Peyer's patch (tissue), 4 donors: ENCODE measurements at places on chromosomes 5 and 9.

- no peak for DNase-seq
These were observed 24.4 kb upstream of the ANXA6 start for GRCh38 chr5:151181818-151182523.

GRCh38 chr5:6264394-6264793 is 114.0 kb downstream of the MED10 start:
- no peak for DNase-seq

GRCh38 chr9:95104581-95104960 is 212.9 kb downstream of the FANCC start:
- no peak for DNase-seq

DNA sequence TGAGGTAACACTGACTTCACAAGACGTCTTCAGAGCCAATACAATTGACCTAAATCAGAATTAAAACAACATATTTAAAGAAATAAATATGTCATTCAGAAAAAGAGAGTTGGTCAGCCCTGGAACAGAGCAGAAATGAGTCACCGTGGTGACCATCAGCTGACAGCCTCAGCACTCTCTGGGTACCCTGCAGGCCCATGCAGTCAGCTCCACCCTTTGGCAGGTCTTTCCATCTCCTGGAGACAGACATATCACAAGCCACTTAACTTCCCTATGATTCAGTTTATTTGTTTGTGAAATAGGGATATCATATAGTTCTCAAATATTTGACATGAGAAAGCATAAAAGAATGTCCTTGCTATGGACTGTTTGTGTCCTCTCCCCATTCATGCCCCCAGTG is 151.6 kb upstream of the MEF2C start:
- DNase-seq: no peak

DNA sequence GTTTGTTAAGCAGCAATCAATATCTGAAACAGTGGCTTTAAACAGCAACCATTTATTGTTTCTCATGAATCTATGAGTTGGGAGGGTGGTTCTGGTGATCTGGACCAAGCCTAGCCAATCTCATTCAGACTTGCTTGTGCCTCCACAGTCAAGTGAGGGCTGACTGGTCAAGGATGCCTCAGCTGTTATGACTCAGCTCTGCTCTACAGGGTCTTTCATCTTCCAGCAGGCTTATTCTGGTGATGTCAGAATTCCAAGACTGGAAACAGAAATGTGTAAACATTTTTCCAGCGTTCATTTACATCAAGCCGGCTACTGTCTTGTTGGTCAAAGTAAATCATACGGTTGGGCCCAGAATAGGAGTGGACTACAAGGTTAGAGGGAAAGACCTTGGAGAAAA is 2.5 kb upstream of the PIP5K1B start:
- DNase-seq: no peak

- DNase-seq: no peak
These were observed 449.2 kb upstream of the ACTBL2 start for GRCh38 chr5:57931807-57932206.

DNA sequence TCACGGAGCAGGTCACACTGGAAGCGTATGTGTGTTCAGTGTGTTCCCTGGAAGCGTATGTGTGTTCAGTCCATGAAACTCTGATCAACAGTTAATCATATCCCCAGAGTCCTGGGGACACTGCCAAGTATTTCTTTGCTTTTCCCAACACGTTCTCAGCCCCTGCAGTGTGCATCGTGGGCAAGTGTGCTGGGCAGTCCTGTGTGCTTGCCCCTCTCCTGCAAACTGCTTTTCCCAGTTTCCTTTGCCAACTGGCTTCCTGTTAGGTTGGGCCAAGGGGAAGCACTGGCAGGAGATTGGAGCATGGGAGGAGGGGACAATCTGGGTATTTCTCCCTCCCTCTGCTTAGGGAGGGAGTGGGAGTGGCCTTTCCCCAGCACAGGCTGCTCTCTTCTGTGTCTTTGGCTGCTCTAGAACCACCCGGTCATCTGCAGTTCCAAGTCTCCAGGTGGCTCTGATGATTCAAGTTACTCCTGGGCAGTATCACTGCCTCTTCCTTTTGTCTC is 36.8 kb upstream of the NEK6 start:
- DNase-seq: peak; percentile 62

DNA sequence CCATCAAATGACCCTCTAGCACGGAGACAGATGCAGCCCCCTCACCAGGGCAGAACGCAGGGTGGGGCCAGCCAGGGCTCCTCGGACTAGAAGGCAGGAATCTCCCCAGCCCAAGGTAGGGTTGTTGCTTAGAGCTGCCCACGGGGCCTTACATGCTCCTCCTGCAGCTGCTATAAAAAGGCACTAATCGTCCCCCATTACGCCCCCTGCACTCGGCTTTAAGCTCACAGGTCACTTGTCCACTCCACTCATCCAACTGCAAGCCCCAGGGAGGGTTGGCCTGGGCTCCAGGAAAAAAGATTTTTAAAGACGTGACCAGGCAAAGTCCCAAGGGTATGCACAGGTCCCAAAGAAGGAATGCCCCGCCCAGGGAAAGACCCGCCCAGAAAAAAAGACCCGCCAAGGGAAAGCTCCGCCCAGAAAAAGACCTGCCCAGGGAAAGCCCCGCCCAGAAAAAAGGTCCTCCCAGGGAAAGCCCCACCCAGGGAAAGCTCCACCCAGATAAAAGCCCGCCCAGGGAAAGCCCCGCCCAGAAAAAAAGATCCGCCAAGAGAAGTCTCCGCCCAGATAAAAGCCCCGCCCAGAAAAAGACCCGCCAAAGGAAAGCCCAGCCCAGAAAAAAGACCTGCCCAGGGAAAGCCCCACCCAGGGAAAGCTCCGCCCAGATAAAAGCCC is 11.1 kb downstream of the GRIN1 start:
- no peak for DNase-seq

DNA sequence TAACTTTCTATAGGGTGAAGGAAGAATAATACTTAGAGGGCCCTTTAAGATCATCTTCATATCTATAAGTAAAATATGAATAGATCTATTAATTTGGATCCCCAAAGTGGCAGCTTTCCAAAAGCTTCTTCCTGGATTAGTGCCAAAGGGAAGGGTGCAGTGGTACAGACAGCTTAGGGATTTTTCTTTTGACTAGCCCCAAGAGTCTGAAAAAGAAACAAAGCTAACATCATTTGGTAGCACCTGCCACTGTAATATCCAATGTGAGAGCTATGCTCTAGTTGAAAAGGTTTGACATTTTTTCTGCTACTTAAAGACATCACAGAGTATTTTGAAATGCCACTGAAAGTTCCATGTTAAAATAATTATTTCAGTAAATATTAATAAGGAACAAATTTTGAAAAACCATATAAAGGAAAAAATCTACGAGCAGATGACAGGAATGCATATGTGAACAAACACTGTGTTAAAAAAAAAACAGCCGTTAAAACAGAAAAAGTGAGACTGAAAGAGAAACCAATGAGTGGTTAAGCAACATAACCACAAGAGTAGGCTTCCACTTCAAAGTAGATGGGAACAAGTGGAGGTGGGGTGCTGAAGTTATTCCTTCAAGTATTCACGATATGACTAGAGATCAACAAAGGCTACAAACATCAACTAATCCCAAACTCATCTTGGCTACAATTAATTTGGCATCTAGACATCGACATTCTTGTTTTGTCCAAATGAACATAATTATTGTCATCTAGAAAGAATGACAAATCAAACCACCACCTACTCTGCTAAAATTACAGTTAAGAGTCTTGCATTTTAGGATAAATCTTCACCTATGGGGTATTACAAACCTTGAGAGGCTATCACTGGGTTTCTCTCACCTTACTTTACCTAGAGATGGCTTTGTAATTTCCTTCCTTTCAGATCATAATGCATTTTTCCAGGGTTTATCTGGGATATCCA is 137.5 kb downstream of the CPLANE1 start:
- DNase-seq: no peak

- no peak for DNase-seq
These were observed 114.4 kb upstream of the DMRTA1 start for GRCh38 chr9:22332202-22332601.

GRCh38 chr5:141326088-141326854 is 4.0 kb upstream of the PCDHGA1 start:
- peak; percentile 82 for DNase-seq
